ENCODE measurements at places on chromosomes 12 and 14.

DNA sequence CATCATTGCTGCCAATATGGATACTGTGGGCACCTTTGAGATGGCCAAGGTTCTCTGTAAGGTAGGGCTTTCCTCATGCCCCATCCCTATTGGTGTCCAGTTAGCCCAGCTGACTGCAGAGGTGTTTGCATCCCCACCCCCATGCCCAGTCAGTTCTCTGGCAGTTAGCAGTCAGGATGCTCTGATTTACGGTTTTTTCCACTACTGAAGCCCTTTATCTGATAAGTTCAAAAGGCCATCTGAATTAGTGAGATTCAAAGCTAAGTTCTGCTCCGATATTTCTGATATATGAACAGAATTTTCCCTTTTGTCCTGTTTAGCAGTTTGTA lies 773 bp downstream of the GMPR2 start:
- no peak for DNase-seq

GRCh38 chr12:43742106-43742505 lies 16.5 kb downstream of the PUS7L start:
- no peak for DNase-seq

DNA sequence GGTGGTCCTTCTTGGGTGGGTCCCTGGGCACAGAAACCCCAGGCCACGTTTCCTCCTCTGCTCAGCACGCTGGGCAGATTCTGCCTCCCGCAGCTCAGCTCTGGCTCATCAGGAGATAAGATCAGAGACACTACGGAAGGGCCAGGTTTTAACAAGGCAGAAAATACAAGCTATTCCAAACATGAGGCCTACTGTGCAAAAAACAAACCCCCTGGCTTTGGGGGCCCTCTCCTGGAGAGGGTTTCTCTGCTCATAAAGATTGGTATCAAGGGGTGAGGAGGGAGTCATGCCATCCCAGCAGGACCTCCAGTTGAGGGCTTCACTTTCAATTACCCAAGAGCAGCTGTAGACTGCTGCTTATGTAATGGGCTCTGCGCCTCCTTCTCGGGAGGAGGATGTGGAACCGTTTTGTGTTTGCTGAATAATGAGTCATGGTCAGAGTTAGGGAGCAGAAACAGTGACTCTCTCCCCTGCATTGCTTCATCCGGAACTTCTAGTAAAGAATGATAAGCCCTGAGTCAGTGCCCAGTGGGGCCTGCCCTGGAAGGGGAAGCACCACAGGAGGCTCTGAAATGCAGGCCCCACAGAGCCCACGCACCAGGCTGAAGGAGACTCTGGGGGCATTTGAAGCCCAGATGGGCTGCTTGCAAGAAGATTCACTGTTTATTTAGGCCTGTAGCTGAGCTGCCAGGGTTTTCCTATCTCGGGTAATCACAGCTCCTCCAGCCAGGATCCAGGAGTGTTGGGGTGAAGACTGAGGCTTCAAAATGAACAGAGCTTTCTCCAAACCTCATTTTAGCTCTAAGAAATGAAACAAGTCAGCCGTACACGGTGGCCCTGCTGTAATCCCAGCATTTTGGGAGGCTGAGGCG lies 79.3 kb downstream of the SSPN start:
- no peak for DNase-seq

DNA sequence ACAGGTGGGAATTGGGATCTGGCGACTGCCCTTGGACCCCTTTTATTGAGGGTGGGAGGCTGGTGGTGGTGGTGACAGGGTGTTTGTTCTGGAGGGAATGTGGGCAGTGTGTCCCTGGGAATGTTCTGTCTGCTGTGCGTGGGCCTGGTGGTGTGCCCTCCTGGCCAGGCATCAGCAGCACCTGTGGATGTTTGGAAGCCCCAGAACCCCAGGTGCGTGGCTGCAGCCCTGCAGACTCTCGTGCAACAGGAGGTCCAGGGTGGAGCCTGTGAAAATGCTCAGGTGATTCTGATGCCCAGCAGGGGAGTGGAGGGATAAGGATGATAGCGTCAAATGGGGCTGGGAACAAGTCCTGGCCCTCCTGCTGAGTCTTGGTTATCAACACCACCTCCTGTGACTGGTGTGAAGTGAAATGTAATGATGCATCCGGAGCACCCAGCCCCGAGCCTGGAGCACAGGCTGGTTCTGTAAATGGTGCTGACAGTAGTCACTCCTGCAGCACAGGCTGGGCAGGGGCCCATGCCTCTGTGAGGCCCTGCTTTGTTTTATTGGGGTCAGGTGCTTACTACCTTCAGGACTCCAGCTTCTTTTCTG lies 176.6 kb downstream of the TSPAN9 start:
- no peak for DNase-seq

DNA sequence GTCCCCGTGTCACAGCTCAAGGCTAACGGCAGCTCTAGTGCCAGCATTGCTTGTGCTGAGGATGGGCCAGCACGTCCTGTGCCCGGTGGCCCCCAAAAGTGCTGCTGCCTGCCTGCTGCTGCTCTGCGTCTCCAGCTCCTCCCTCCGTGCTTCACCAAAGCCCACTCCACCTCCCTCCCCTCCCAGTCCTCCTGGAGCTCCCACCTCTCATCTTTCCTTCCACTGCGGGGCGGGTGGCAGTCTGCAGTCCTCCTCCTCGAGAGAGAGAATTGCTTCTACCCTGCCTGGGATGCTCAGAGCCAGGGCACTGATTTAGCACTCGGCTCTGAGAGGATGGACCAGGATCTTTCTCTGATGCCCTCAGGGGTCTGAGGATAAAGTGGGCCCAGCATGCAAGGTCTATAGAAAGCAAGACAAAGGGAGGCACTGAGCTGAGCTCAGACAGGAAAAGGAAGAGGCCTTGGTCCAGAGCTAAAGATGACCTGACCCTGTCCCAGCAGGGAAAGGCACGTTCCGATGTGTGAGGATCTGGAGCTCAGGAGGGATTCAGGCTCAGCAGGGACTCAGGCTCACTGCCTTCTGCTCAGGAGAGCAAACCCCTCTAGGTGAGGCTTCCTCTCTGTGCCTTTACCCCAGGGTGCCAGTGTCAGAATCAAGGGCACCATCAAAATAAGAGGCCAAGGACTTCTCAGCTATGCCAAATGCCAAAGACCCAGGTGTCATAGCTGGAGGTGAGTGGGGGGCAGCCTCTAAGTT lies 113.1 kb upstream of the FKBP4 start:
- no peak for DNase-seq

DNA sequence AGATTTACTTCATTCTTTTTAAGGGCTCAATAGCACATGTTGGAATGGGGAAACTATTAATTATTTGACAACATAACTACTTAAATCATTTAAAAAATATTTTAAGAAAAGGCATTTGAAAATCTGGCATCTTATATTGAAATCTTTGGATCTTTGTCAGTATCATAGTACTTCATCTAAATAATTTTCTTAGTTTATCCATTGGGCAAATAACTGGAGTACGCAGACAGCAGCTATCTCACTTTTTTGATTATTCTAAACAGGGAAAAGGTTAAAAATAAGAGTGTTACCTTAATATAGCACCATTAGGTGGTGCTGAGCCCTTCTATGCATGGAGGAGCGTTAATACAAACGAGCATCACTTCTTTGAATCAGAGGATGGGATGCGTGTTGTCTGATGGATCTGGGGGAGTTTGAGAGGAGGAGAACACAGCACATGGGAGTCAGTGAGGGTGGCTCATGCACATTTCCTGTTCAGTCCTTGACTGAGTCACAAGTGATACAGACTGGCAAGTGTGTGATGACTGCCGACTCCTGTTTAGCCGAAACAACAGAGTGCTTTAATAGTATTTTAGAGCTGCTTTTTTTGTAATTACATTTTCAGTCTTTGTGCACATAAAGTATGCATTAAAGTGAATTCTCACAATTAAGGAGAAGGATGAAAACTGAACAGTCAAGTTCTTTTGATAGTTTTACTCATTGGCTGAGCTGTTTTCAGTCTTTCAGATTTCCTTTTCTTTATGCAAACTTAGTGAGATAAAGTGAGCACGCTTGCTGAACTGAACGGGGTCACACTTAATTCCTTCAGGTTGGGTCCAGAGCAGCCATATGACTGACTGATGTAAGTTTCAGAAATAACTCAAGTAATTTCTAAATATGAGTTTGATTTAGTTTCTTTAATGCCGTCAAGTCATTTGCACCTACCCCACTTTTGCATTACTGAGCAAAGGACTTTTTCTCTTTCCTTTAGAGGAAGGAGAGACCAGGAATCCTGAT lies 92.7 kb downstream of the DIP2B start:
- DNase-seq = no peak

DNA sequence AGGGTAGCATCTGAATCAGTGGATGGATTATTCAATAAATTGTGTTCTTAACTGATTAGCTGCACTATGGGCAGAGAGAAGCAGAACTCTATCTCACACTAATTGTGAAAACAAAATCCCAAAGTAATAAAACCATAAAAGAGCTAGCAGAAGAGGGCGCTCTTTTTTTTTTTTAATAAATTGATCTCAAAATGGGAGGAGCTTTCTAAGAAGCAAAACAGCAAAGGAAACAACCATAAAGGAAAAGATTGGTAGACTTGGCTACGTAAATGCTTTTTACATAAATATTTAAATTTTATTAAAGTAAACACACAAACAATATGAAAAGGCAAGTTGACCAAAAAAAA lies 1.5 kb upstream of the TM7SF3 start:
- no peak for DNase-seq

- no peak for DNase-seq
Observed at GRCh38 chr12:76922866-76923265, 44.0 kb upstream of the CSRP2 start.

- no peak for DNase-seq
Observed at GRCh38 chr14:28344381-28344780, 422.2 kb upstream of the FOXG1 start.

DNA sequence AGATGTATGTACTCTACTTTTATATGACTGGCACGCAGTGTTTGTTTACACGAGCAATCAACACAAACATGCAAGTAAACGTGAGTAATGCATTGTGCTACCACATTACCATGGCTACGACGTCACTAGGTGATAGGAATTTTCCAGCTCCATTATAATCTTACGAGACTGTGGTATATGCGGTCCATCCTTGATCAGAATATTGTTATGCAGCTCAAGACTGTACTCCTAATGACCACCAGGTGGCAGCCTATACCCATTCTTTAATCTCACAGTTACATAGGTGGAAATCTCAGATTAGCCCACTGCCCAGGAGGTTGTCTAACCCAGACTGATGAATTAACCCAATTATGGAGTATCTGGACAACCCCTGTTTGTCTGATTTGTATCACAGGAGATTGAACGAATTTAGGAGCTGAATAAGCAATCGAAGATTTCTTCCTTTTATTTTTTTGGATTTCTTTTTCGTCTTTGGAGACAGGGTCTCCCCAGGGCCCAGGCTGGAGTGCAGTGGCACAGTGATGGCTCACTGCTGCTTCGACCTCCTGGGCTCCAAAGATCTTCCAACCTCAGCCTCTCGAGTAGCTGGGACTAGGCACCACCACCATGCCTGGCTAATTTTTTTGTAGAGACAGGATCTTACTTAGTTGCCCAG lies 8.7 kb upstream of the TESPA1 start:
- peak; percentile 50 for DNase-seq

DNA sequence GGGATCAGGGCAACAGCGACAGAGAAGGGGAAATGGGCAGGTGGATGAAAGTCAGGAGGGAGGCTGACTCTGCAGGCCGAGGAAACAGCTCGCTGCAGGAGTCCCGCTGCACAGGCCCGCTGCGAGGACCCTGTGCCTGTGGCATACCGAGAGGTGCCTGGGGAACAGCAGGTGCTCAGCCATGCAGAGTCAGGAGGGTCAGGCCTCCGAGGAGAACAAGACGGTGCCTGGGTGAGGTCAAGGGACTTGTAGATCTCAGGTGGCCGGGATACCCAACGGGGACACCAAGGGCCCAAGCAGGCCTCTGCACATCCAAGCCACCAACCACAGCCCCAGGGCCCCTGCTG lies 67.5 kb downstream of the NCOR2 start:
- no peak for DNase-seq

DNA sequence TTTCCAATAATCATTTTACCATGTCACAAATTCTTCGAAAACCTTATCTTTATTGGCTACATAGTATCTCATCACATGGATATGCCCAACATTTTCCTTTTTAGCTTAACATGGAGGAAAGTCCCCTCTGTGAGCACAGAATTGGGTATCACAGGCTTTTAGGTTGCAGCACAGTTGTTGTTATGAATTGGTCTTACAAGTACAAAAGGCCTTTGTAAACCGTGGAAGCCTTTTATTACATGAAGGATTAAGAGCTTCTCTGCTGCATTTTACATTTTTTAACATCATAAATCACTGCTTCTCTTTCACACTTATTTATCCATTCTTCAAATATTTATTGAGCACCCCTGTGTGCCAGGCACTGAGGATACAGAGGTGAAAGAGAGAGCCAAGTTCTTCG lies 26.2 kb downstream of the UBE3B start:
- DNase-seq = no peak

GRCh38 chr12:16523284-16523950 lies 82.5 kb downstream of the LMO3 start:
- no peak for DNase-seq

DNA sequence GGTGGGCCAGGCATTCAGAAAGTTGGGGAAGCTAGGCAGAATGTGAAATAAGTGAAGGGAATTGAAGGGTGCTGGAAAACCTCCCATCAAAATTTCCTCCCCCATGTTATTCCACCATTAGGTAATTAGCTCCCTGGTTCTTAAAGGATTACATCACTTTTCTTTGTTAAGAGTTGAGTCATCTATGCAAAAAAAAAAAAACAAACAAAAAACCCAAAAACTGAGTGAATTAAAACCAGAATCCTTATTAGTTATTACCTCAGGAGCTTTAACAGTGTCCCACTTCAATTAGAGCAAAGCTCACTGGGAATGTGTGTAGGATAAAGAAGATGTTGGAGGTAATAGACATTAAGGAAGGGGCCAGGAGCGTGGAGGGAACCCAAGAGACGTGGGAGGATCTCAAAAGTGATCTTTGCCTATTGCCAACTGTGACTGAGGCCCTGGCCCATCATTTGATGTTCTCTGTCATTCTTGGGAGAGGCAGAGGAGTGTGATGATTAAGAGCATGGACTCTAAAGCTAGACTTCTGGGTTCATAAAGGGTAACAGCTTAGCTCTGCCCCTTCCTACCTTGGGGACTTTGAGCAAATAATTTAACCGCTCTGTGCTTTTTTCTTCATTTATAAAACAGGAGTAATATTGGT lies 364.7 kb downstream of the APAF1 start:
- DNase-seq = no peak

GRCh38 chr12:75876832-75877762 lies 154.5 kb downstream of the PHLDA1 start:
- DNase-seq = no peak

GRCh38 chr12:94204499-94205247 lies 56.3 kb downstream of the PLXNC1 start:
- no peak for DNase-seq

DNA sequence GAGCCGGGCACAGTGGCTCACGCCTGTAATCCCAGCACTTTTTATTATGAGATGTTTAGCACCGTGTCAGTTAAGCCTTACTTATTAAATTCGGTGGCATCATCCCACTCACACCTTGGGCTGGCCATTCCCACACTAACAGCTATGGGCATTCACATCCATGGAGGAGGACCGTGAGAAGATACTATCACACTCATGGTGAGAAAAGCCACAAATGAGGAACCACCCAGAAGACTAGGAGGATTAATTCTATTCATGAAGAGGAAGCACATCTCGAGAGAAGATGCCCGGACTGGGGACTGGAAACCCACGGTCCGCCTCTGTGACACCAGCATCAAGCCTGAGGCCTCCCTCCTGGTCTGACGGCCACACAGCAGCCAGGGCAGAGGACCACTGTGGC lies 4.9 kb downstream of the CDC42BPB start:
- DNase-seq = no peak
